ENCODE measurements at places on chromosomes 6 and 20. TPM values are rescaled to one million over a fixed set of nuclear protein-coding genes. Genes with fewer than 3 reads are reported as not detected.

Gene CRNKL1
- 17.2 TPM for total RNA-seq

Gene TFAP2A
- total RNA-seq: not detected

Gene RCAN2
- 2.8 TPM for total RNA-seq

Gene EDN3
- not detected for total RNA-seq

Gene PTCRA
- not detected for total RNA-seq

Gene TRIM31
- total RNA-seq: not detected

Gene TRIM10
- total RNA-seq: not detected

Gene LPIN3
- 25.5 TPM for total RNA-seq

Gene ZC2HC1B
- total RNA-seq: not detected

Gene STMND1
- not detected for total RNA-seq

DNA sequence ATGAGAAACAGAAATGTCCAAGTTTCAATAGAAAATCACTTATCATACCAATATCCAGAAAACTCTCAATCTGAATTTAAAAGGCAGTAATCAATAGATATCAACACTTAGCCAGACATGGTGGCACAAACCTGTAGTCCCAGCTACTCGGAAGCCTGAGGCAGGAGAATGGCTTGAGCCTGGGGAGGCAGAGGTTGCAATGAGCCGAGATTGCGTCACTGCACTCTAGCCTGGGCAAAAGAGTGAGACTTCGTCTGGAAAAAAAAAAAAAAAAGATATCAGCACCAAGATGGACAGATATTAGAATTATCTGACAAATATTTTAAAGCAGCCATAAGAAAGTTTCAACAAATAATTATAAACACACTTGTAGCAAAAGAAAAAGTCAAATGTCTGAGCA, 47.0 kb downstream of the TCP11 start:
- DNase-seq: no peak

GRCh38 chr6:166747644-166748595, 120.9 kb upstream of the RPS6KA2 start:
- no peak for DNase-seq

GRCh38 chr20:37233548-37234253, 27.9 kb downstream of the GHRH start:
- DNase-seq: no peak

GRCh38 chr6:6766230-6766905, 177.8 kb downstream of the LY86 start:
- no peak for DNase-seq

- DNase-seq: no peak
Observed at GRCh38 chr6:105057160-105057559, 100.3 kb downstream of the LIN28B start.

DNA sequence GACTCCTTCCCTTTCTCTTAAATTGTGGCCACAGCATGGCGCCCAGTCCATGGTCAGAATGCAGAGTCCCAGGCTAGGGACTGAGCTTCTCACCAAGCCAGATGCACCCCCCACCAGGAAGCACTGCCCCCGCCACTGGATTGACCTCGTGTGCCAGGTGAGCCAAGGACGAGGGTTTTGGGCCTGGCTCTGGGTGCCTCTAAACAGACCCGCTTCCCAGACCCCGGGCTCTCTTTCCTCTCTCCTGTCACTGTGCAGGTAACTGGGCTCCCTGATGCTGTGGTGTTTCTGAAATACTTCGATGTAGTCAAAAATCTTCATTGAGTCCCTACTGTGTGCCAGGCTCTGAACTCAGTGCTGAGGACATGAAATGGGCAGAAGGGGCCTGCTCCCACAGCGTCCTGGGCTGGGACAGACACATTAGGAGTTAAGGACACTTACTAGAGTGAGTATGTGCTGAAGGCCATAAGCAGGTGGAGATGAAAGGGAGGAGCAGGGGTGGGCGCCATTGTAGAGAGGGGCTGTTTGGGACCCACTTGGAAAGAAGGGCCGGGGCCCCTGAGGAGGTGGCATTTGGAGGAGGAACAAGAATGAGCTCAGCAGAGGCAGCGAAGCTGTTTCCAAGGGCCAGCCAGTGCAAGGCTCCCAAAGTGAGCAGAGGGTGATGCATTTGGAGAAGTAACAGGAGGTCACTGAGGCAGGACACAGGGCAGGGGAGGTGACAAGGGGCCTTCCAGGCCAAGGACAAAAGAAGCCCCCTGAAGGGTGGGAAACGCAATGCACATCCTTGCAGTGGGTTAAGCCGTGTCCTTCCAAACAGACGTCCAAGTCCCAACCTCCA, 217.1 kb downstream of the ANKRD60 start:
- no peak for DNase-seq

DNA sequence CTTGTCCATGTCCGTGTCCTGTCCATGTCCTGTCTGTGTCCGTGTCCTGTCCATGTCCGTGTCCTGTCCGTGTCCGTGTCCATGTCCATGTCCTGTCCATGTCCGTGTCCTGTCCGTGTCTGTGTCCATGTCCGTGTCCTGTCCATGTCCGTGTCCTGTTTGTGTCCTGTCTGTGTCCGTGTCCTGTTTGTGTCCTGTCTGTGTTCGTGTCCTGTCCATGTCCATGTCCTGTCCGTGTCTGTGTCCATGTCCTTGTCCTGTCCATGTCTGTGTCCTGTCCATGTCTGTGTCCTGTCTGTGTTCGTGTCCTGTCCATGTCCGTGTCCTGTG, 55.0 kb upstream of the BHLHE23 start:
- DNase-seq: no peak

GRCh38 chr6:70412252-70413113, 825 bp upstream of the FAM135A start:
- no peak for DNase-seq

DNA sequence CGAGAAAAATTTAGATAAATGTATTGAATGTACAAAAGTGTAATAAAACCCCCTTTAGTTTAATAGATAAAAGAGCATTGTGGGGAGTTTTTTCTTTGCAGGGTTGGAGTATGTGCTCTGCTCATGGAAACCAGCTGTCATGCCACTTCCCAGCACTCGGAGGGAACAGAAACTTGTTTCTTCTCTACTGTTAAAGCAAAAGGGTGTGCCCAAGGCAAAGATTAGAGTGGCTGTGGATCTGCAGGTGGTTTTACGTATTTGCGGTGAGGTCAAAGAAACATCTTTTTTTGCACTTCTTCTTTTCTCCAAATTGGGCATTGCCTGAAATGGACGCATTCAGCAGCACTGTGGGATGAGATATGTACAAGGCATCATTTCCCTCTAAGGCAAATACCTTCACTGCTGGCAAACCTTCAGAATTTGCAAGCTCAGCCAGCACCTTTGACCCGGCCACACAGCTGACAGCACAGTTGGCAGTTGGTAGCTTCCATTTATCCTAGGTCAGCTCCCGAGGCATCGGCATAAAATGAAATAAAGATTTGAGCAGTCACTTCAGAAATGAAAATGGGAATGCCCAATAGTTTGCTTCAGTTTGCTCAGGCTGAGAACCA, 178.4 kb upstream of the EYA4 start:
- DNase-seq: no peak

DNA sequence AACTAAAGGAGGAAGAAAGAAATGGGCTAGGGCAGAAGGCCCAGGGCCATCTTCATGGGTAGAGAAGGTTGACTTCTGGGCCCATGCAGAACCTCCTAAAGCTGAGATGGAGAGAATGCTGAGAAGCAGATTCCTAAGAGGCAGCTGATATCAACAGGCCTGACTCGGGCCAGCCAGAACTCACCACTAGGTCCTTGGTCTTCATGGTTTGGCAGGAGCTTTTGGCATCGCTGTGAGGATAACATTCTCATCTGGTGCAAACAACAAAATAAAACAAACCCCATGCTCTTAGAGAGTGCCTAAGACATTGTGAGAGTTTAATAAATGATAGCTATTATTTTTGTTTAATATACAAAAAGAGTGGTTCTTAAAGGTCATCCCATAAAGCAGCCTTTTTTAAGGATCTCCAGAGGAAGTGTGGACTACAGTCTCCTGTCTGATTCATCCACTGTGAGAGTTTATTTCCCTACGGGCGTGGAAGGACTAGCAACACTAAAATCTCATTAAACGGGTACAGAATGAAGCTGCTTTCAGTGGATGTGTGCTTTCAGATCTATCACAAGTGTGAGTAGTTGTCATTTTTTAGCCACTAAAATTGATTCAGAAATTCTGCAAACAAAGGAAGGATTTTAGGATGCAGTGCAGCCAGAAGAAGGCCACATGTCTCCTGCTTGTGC, 160.0 kb downstream of the PLCB4 start:
- no peak for DNase-seq

DNA sequence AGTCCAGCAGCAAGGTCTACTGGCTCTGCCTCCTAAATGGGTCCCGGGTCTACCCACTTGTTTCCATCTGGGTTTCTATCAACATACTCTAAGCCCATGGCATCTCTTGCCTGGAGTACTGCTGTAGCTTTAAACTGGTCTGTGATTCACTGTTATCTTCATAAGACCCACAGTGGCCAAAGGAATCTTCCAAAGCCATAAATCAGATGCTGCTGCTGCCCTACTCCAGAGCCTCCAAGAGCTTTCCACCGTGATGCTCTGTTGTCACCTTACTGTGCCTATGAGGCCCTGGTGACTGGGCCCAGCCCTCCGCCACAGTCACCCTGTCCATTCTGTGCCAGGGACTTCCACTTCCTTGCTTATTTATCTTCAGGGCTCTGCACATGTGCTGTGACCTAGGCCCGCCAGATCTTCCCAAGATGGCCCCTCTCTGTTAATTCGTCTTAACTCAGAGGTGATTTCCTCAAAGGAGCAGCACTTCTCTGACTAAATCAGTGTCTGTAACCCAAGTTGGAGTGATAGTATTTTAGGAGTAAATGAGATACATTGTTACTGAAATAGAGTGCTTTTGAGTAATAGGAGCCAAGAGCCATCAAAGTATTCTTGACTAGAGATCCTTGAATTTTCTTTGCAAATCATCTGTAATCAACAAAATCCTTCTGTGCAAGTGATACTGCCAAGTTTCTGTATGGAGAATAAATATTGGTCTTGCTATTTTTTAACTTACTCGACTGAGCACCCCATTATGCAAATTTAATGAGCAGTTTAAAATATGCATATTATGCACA, 102.5 kb downstream of the PPP1R14C start:
- no peak for DNase-seq

DNA sequence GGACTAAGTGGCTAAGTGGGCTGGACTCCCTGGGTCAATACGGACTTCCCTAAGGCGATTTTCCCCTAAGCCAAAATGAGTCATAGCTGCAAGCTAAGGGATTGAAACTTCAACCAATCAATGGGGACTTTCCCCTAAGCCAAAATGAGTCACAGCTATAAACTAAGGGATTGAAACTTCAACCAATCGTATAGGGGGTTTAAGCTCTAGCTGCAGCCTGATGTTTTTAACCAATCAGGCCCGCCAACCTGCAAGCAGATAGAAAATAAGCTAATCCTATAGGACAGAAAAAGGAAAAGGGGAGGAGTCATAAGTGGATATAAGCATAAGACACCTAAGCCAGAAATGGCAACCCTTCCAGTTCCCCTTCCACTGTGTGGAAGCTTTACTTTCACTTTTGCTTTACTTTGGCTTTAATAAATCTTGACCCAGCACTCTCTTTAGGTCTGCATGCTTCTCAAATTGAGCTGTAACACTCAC, 655.0 kb upstream of the HS3ST5 start:
- DNase-seq: no peak

Data from omental fat pad (tissue), 4 donors.